ENCODE measurements at places on chromosomes 3 and 15.

- no peak for DNase-seq
Observed at GRCh38 chr3:151804267-151804666, 9.6 kb upstream of the AADAC start.

DNA sequence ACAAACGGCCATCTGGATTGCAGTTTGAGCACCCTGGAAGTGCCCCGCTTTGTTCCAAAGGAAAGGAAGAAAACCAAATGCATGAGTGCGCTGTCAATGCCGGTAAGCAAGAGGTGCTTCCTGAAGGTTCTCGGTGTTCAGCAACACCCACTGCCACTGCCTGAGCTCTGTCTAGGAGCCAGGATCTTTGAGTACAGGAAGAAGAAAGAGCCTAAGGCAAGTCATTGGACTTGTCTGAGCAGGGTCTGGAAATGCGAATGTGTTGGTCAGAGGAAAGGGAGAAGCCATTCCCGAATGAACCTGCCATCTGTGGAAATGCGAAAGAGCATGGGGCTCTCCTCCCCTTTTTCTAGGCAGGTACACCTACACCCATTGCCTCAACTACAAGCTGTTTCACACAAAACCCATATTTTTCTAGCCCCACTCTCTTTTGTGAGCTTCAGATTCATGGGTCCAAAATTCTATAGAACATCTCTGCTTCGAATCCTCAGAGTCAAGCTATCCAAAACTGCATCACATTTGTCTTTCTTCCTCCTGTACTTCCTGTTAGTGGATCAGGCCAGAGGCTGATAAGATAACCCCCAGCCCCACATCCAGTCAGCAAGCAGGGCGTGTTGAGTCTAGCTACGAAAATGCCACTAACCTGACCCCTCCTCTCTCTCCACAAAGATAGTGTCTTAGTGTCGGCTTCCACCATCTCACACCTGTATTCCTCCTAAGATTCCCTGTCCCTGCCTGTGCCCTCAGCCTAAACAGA is 55.6 kb upstream of the C15orf61 start:
- DNase-seq, result no peak

DNA sequence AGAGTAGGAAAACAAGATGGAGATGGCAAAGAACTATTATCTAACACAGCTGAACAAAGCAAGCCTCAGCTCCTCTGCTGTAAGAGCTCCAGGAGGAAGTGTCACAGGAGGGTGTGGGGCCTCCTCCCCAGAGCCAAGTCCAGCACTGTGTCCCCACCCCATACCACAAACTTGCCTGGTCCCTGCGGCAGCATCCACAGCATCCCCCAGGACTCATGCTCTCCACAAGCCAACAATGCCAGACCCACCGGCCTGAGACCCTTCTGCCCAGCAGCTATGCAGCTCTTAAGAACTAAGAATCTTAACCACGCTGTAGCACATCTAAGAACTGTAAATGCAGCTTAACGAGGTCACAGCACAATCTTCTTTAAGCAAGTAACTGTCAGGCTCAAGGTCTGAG is 9.1 kb downstream of the RBM15B start:
- no peak for DNase-seq

DNA sequence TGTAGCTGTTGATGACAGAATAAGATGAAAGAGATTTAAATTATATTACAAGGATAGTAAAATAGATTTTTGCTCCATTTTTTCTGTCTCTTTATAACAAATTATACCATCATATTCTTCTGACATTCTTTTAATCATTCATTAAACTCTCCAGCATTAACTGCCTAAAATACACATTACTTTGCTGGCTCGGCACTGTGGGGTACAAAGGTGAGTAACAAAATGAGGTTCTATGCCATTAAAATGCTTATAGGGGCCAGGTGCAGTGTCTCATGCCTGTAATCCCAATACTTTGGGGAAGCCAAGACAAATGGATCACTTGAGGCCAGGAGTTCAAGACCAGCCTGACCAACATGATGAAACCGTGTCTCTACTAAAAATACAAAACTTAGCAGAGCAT is 81.5 kb downstream of the ULK4 start:
- no peak for DNase-seq

- DNase-seq, result no peak
Observed at GRCh38 chr15:66682865-66683264, 19.2 kb upstream of the SMAD6 start.

DNA sequence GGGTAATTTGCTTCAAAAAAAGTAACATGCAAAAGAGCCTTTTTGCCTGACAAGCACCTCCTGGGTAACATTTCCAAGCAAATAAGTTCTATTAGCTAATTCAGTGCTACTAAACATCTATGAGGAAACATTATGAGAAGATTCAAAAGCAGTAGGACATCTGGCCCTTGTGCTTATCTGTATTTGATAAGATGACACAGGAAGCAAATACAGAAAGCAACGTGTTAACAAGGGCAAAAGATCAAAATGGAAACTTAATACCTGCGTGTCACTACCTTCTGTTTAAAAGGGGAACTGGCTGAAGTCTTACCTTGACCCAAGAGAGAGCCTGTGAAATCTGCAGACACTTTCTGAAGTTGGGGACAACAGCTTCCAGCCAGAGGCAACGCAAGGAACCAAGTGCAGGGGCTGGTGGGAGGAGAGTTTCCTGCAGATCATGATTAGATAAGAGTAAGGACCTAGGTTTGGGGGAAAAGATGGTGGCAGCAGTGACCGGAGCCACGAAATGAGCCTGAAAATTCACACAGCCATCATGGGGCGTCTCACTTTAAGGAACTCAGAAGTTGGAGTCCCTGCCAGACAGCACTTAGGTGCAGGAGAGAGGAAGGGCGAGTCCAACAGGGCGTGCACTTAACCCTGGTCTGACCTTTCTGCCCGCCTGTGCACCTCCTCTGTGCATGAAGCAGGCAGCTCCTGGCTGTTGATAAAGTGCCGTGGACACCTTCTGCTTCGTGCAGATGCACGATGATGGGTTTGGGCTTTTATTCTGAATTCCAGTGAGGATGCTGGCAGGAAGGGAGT is 153.6 kb upstream of the BHLHE40 start:
- peak; percentile 83 for DNase-seq

DNA sequence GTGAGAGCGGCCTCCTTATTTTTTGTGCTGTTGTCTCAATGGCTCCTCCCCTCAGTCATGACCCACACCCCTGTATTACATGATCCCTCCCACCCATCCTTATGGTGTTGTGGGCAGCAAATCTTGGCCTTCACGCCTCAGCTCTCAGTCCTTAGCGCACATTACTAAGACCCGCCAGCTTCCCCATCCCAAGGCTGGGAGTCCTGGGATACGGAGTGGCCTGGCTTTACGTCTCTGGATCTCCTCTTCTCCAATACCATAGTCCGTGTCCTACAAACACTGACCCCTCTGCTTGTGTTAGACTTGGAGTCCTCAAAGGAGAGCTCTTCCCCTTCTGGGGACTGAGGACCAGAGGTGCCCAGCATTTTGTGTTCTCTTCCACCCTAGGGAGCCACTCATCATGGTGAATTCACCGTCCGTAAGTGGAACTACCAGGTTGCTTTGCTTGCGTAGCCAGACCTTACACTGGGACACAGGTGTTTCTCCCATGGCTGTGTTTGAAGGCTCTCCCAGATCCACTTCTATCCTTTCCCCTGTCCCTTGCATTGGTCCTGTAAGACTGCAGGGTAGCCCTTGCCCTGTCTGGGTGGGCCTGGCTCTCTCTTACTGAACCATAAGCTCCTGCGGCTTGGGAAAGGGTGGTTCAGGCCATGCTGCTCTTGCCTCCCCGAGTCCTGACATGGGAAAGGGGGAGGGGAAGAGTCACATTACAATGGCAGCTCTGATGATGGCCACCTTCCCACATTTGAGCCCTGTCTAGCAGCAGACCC is 13.6 kb downstream of the GRM2 start:
- DNase-seq, result no peak

DNA sequence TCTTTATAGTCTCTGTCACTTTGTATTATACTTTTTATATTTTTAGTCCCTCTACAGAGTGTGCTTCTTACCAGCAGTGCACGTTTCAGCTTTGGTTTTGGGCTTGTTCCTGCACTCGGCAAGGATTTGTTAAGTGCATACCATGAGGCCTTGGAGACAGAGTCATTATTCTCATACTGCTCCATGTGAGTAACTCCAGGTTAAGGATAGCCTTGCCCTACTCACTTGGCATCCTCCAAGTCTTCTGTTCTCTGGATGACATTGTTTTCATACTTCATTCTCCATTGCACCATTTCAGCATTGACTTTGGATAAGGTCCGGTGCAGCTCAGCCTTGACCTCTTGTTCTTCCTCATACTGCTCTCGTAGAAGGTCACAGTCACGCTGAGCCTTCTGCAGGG is 96.4 kb downstream of the MYH15 start:
- DNase-seq, result no peak

Measured in hematopoietic multipotent progenitor cell treated with erythropoietin and hydrocortisone succinate and interleukin-3 and kit ligand, for 8 days (in vitro differentiated cells).